ENCODE measurements at places on chromosomes 16 and 17. TPM values are rescaled to one million over a fixed set of nuclear protein-coding genes. Genes with fewer than 3 reads are reported as not detected.

DNA sequence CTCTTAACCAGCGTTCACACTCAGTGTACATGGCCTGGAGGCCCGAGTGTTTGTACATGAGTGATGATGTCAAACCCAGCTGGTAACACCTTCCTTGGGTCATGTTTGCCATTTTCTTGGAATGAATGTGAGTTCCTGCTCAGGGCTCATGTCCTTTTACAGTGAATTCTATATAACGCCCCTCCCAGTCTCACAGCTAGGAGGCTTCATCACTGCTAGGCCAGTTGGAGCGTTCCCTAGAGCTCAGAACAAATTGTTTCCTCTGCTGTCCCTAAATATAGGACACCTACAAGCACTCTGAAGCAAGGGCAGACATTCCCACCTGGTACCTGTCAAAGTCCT, 5.5 kb downstream of the TIMM22 start:
- no peak for DNase-seq

DNA sequence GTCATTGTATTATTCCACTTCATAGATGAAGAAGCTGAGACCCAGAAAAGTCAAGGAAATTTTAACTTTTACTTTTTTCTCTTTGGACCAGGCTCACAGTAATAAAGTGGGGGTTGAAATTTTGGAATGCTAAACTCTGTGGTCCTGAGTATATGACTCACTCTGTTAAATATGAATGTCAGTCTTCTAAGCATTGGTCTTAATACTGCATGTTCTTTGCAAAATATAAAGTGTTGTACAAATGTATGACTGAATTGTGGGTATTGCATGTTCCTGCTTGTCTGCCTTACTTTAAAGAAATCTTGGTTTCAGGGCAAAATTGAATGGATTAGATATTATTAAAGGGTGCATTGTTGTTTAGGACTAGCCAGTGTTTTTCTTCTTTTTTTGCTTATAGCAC, 950.8 kb upstream of the GOT2 start:
- no peak for DNase-seq

Gene LGALS9B
- not detected for total RNA-seq

DNA sequence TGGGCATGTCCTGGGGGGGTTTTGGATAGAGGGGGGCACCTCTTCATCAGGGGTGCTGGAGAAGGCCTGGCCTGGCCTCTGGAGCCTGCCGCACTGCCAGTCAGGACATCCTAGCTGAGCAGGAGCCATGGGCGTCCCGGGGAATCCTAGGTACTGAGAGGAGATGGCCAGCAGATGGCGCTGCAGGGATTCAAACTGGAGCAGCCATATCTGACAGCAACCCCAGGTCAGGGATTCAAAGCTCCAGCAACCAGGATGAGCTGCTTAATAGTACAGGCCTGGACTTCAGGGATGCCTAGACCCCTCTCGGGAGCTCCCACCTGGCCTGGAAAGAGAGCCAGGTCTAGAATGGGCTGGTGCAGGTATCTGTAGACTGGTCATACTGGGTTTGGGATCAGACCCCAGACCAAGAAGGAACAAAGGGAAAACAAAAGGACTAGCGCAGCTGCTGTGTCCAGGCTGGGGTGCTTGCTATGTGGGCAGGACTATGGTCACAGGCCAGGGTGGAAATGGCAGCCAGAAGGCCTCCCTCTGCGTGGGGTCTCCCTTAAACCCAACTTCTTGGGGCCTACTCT, 306.9 kb upstream of the RBFOX1 start:
- DNase-seq, result no peak

Gene CACNG4
- not detected for total RNA-seq

DNA sequence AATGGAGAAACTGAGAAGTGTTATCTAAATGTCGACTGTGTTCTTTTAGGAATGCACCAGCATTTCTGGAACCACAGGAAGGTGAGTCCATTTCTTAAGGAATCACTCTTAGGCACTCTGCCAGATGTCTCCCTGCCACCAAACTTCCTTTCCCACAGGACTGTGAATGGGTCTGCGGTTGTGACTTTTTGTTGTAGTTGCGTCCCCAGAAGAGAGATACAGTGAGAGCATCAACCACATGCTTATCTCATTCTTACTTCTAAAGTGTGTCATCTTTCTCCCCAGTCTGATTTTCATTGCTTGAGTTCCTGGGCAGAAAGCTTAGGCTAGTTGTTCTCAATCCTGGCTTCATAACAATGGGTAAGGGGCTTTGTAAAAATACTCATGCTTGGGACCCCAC, 13.4 kb downstream of the ITPRIPL2 start:
- no peak for DNase-seq

- no peak for DNase-seq
Observed at GRCh38 chr17:39926588-39927100, 757 bp downstream of the ORMDL3 start.

DNA sequence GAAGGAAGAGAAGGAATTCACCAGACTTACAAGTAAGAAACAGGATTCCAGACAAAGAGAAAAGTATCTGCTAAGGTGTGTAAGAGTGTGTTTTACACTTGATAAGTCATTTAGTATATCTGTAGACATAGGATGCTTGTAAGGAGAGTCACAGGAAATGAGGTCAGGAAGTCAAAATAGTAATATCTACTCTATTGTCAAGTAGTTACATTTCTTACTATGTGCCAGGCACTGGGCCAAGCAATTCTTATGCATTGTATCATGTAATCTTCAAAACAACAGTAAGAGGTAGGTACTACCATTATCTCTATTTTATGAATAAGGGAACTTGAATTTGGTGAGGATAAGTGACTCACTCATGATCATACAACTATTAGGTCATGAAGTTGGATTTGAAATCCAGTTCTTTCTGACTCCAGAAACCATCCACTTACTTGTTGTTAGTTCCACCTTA, 129.1 kb downstream of the SNX11 start:
- DNase-seq, result no peak

Gene ITPRIPL2
- 89.8 TPM for total RNA-seq

GRCh38 chr17:80481284-80482057, 5.1 kb upstream of the NPTX1 start:
- no peak for DNase-seq

Measured in mesenteric fat pad (tissue), 1 donor.